Smooth muscle cell of bladder (primary cell): ENCODE measurements at places on chromosomes 7 and 10. TPM values are rescaled to one million over a fixed set of nuclear protein-coding genes. Genes with fewer than 3 reads are reported as not detected.

GALNT17 gene
- under 0.01 TPM in 1 of 2 replicates, not detected in the other for total RNA-seq

FAM200A gene
- total RNA-seq = 5.3 and 5.5 TPM in 2 replicates

HOXA11 gene
- 8.5 and 9.6 TPM in 2 replicates for total RNA-seq

BET1 gene
- total RNA-seq = 35.7 and 38.3 TPM in 2 replicates

TRIM24 gene
- total RNA-seq = 3.4 and 3.8 TPM in 2 replicates

IDI2 gene
- not detected in 2 replicates for total RNA-seq

CYP3A5 gene
- 0.28 and 0.37 TPM in 2 replicates for total RNA-seq

PTPN20 gene
- 0.14 and 1.5 TPM in 2 replicates for total RNA-seq

SPDYE1 gene
- total RNA-seq = not detected in 2 replicates

RASA4B gene
- total RNA-seq = 1.8 and 2.0 TPM in 2 replicates

MDH2 gene
- 51.0 and 62.3 TPM in 2 replicates for total RNA-seq

OR6B1 gene
- total RNA-seq = not detected in 2 replicates

PRSS37 gene
- not detected in 2 replicates for total RNA-seq

FOXI2 gene
- not detected in 2 replicates for total RNA-seq

PIK3CG gene
- total RNA-seq = 0.09 and 0.28 TPM in 2 replicates

TAS2R41 gene
- not detected in 2 replicates for total RNA-seq

SEMA3E gene
- total RNA-seq = 2.0 and 4.9 TPM in 2 replicates

EFCAB10 gene
- not detected in 2 replicates for total RNA-seq

ARMC3 gene
- total RNA-seq = not detected in 2 replicates

FOXK1 gene
- total RNA-seq = 21.5 and 22.6 TPM in 2 replicates

AKR1C4 gene
- not detected in 2 replicates for total RNA-seq

ERLIN1 gene
- 22.8 and 33.2 TPM in 2 replicates for total RNA-seq

FLNC gene
- total RNA-seq = 99.0 and 191 TPM in 2 replicates
